ENCODE measurements at places on chromosomes 4 and X. TPM values are rescaled to one million over a fixed set of nuclear protein-coding genes. Genes with fewer than 3 reads are reported as not detected.
A peak's percentile ranks its signal among the peaks of the same experiment; 100 is the strongest.

DNA sequence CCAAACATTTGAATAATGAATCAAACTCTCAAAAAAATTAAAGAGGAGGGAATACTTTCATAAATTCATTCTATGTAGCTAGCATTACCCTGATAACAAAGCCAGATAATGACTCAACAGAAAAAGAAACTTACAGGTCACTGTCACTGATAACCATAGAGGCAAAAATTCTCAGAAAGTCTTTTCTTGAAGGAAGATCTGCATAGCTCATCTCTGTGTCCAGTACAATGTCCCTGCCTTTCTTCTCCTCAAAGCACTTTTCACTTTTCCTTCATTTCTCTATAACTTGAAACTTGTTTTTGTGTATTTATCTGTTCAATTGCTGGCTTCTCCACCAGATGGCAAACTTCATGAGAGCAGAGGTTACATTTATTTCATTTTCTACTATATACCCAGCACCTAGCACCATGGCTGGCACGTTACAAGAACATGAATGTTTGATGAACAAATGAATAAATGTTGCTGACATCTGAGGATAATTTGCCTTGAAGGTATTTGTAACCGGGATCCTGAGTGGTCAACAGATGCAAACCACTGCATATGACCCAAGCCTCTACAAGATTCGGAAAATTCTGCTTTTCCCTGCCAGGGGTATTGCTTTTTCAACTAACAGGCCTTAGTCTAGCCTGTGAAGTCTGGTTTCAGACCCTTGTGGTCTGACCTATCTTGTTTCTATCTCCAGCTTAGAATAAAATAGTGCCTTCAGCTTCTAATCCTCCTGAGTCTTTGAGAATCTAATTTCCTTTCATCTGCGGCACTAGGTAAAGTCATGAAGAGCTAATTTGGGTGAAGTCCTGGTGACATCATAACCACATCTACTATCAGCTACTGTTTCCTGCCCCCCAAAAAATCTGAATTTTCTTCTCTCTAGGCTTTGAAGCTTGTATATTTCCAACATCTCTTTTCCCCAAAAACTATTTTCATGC is 52.5 kb upstream of the ANTXR2 start:
- H3K27me3 ChIP-seq, result no peaks in the 10 kb centered on the region
- H3K36me3 ChIP-seq, result no peaks in the 10 kb centered on the region
- peak; percentile 65 for DNase-seq
- peaks cover 43% of the 10 kb centered on the region for H3K4me1 ChIP-seq

DNA sequence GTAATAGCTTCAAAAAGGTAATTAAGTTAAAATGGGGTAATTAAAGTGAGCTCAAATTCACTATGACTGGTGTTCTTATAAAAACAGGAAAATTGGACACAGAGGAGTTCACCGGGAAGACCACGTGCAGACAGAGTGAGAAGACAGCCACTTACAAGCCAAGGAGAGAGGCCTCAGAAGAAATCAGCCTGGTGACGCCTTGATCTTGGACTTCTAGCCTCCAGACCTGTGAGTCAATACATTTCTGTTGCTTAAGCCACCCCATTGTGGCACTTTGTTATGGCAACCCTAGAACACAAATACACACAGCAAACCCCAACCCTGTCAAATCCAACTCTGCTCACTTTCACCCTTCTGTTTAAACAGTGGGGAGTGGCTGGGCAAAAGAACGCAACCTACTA is 4.1 kb upstream of the CD38 start:
- H3K4me3 ChIP-seq, result no peak overlapping the region
- H3K4me1 ChIP-seq, result peaks cover 8% of the 10 kb centered on the region
- no peak overlapping the region for H3K27ac ChIP-seq

GRCh38 chrX:7996414-7996813 is 69.2 kb upstream of the PNPLA4 start:
- H3K27me3 ChIP-seq, result no peaks in the 10 kb centered on the region
- H3K27ac ChIP-seq, result no peak overlapping the region
- no peaks in the 10 kb centered on the region for H3K36me3 ChIP-seq
- no peaks in the 10 kb centered on the region for H3K4me1 ChIP-seq

DNA sequence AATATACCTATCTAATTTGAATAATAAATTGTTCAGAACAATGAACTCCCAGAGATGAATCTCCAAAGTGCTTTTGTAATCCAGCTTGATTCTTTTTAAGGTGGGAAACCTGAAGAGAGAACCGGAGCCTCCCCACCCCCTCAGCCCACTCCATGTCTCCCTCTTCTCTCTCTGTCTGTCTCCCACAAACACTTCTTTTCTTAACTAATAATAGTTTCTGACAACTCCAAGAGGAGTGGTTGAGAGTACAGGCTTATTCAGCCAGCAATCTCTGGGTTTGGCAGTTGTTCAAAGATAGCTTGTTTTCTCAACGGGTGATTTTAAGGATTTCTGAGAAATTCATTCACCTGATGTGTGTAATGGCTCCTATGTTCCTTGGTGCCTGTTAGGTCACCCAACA is 23.4 kb downstream of the PPP4R3C start:
- H3K27me3 ChIP-seq, result no peaks in the 10 kb centered on the region
- DNase-seq, result peak; percentile 70
- no peaks in the 10 kb centered on the region for H3K36me3 ChIP-seq
- H3K27ac ChIP-seq, result peak overlapping the region; percentile 8
- peaks cover 2% of the 10 kb centered on the region for H3K4me1 ChIP-seq

DNA sequence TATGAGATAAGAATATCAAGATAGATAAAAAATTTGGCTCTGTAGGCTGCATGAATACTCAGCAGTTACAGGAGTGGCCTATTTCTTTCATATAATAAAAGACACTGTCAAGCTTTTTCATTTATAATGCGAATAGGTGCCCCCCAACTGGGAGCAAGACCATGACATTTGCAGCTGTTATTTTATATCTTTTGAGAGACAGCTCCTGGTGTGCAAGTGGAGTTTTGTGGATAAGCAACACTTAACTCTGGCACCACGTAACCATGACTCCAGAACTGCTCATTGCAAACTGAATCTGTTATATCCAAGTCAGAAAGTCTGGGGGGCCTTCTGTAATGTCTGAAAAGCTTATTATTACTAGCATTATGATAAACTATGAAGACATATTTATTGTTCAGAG is 1372.4 kb downstream of the C4orf33 start:
- DNase-seq, result no peak
- no peak overlapping the region for H3K27ac ChIP-seq
- no peaks in the 10 kb centered on the region for H3K36me3 ChIP-seq
- no peaks in the 10 kb centered on the region for H3K27me3 ChIP-seq
- no peak overlapping the region for H3K4me3 ChIP-seq

DNA sequence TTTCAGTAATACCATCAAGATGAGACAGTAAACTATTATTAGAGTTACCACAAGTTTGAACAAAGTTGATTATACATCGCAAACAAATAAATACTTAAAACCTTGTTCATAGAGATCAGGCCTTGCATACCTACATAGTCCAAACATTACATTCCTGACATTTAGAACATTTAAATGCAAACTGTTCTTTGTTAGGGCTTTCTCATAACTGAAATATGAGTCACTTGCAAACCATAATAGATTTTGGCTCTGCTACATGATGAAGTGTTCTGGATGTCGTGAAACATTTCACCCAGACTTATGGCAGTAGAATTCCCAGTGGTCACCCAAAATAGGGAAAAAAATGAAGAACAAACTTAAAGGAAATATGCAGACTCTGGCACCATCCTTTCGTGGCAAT is 75.0 kb downstream of the FAT4 start:
- no peaks in the 10 kb centered on the region for H3K27me3 ChIP-seq
- peak overlapping the region; percentile 60 for H3K27ac ChIP-seq
- peak overlapping the region; percentile 3 for H3K4me3 ChIP-seq

DNA sequence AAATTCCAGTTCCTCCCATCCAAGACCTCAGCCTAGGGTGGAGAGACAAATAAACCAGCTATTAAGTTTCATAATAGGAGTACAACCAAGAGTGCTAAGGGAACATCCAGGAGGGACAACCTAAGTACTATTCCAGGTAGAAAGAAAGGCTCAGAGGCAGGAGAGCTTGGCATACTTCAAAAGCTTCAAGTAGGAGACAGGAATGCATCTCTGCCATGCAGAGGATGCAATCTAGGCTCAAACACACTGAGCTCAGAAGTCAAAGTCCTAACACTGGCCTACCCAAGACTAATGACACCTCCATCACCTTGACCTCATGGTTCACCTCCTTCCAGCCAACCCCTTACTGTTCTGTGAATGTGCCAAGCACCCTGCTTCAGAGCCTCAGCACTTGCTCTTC is 8.1 kb downstream of the WDFY3 start:
- H3K27ac ChIP-seq, result no peak overlapping the region
- H3K36me3 ChIP-seq, result no peaks in the 10 kb centered on the region

DNA sequence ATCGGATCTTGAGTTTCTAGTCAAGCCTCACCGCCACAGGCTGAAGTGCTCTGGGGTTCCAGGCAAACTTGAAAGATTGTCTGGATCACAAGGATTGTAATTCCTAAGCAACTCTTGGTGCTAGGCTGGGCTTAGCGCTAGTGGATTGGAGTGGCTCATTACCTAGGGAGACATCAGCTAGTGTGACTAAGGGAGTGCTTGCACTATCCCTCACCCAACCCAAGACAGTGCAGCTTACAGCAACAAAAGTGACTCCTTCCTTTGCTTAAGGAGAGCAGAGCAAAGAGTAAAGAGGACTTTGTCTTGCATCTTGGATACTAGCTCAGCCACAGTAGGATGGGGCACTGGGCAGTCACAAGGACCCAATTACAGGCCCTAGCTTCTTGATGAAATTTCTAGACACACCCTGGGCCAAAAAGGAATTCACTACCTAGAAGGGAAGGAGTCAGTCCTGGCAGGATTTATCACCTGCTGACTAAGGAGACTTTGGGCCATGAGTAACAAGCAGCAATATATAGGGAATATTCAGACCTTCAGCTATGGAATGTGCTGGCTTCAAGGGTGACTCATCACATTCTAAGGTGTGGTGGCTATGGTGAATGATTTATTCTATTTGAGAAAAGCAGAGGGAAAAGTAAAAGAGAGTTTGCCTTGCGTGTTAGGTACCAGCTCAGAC is 1212.4 kb downstream of the PCDH18 start:
- no peaks in the 10 kb centered on the region for H3K36me3 ChIP-seq
- peaks cover 5% of the 10 kb centered on the region for H3K4me1 ChIP-seq
- no peaks in the 10 kb centered on the region for H3K27me3 ChIP-seq
- no peak overlapping the region for H3K27ac ChIP-seq

GRCh38 chr4:169803413-169803812 is 45.7 kb upstream of the HPF1 start:
- DNase-seq, result no peak
- no peaks in the 10 kb centered on the region for H3K4me1 ChIP-seq
- H3K4me3 ChIP-seq, result no peak overlapping the region
- H3K36me3 ChIP-seq, result no peaks in the 10 kb centered on the region

The NHS gene
- 0.08 TPM for polyA plus RNA-seq
